IMR-90 (cell line): ENCODE measurements at places on chromosomes 1 and 21. TPM values are rescaled to one million over a fixed set of nuclear protein-coding genes. Genes with fewer than 3 reads are reported as not detected.
A peak's percentile ranks its signal among the peaks of the same experiment; 100 is the strongest.

GRCh38 chr1:58456470-58456869 lies 90.1 kb downstream of the OMA1 start:
- peak; percentile 54 for DNase-seq

DNA sequence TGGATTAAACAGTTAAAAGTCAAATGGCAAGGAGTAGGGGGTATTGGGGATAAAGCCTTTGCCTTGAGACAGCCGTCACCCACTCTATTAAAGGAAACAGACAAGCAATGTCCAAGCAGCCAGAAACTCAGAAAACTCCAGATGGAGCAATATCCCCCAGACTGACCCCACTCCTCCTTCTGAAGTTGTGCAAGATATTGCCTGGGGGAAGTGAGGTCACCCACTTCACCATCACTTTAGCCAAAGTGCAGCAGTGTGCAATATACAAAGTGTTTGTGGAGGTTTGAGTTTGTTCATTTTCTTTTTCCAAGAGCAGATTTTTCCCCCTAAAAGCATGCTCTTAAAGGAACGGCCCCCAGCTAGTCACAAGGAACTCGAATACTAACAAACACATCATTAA lies 125.1 kb downstream of the ETS2 start:
- peak; percentile 74 for DNase-seq

DNA sequence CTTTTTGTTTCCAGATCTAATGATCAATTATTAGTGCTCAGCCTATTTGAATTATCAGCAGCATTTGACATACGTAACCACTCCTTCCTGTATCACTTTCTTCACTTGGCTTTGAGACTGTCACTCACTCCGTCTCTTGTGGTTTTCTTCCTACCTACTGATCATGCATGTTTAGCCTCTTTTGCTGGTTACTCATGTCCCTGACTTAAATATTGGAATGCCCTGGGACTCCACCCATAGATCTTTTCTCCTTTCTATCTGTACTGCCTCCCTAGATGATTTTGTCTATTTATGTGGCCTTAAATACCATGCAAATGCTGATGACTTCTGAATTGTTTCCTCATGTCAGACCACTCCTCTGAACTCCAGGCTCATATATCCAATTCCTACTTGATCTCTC lies 57.7 kb upstream of the PDE4B start:
- DNase-seq: peak; percentile 7

GRCh38 chr1:27974417-27974781 lies 14.6 kb downstream of the XKR8 start:
- no peak for DNase-seq

DNA sequence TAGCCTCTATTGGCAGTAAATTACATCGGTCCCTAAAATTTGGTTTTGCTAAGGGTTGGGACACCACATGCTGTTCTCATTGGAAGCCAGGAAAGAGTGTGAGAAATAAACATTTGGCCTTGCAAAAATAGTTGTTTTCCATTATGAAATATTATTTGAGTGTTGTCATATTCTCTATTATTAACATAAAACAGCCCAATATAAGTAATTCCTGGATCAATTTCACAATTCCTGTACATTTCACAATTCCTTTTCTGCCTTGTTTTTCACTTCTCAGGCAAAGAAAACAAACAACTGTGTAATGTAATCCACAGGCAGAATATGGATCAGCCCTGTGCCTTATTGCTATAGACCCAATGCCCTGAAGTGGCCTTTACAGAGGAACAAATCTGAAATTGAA lies 40.5 kb downstream of the C1orf87 start:
- no peak for DNase-seq

GRCh38 chr1:41360074-41360785 lies 1.0 kb upstream of the FOXO6 start:
- no peak for DNase-seq

DNA sequence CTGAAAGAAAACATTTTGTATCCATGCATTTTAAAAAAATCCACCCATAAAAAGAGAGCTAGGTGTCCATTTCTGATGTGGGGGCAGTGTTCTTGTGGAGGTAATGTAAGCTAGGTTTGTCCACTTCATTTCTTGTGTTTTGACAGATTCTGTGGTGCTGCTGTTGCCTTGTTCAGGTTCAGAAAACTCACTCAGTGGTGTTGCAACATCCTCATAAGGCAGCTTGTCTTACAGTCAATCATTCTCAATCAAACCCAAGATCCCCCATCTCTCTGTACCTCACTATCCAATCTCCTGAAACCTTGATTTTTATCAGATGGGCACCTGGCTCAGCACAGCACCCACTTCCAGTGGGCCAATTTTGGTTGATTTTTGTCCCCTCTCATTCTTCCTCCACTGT lies 94.1 kb downstream of the TENT5C start:
- DNase-seq: no peak

- peak; percentile 49 for DNase-seq
Measured at GRCh38 chr1:35030756-35031446, 844 bp downstream of the ZMYM6 start.

GRCh38 chr21:36701756-36702621 lies 3.1 kb downstream of the SIM2 start:
- DNase-seq: peak; percentile 64

The PGLYRP3 gene
- total RNA-seq: not detected in 2 replicates

DNA sequence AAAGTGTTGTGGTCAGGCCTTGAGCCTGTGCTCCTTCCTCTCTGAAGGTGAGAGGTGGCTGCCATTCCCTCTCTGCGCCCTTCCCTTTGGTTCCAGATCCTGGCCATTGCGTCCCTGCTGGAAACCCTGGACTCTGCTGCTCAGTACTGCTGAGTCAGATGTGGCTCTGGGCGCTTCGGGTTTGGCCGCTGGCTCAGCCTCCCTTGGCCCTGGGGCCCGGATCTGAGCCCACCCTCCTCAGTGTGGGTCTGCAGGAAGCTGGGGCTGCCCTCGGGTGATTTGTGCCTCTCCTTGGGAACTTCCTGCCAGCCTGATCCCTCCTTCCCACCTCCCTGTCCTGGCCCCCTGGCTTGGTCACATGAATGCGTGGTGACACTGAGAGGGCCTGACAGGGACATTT lies 32.2 kb downstream of the QSOX1 start:
- DNase-seq: no peak

- DNase-seq: no peak
Measured at GRCh38 chr1:82065916-82066315, 265.2 kb downstream of the ADGRL2 start.

DNA sequence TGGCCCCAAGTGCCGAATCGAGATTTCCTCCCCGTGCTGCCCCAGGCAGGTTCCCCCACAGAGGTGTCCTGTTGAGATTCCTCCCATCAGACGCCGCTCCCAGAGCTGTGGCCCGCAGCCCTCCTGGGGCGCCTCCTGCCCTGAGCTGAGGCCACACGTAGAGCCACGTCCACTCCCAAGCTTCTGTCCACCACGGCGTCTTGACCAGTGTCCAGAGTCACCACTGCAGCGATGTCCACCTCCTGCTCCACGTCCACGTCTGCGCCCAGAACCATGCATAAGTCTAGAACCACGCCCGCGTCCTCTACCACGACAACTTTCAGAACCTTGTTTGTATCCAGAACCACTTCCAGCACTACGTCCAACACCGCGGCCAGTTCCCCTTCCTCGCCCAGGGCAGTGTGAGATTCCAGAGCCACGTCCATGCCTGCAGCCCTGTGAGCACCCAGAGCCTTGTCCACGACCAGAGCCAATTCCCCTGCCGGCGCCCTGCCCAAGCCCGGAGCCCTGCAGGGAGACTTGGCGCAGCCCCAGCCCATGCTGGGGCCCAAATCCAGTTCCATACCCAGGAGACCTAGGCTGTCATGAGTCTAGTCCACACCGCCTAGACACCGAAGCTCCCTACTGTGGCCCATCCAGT lies 2.8 kb downstream of the KPRP start:
- no peak for DNase-seq

- DNase-seq: no peak
Measured at GRCh38 chr1:197234581-197234980, 33.5 kb upstream of the CRB1 start.

DNA sequence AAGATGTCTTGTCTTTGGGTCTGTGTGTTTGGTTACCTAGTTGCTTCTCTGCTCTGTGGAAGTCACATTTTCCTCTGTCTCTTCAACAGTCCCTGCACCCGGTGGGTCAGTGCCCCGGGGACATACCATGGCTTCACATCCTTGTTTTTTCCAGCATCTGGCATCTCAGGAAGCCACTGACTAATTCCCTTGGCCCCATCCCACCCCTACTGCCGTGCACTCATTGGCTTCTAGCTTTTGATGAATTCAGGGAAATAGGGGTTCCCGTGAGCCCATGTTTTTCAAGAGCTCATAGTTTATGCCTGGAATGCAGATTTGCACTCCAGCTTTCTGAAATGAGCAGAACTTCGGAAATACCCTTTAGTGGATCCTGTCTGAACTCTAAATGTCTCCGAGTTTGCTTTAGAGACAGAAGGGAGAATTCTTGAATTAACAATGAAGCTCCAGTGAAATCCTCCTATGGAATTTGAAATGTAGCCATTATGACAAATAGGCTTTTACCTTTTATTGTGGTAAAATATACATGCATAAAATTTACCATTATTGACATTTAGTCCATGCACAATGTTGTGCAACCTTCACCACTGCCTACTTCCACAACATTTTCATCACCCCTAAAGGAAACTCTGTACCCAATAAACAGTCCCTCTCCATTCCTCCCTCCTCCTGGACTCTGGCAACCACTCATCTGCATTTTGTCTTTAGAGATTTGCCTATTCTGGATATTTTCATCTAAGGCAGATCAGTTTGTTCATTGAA lies 67.5 kb downstream of the CLIC6 start:
- peak; percentile 44 for DNase-seq

GRCh38 chr1:15578921-15579682 lies 5.7 kb downstream of the AGMAT start:
- no peak for DNase-seq

- no peak for DNase-seq
Measured at GRCh38 chr1:169452921-169453320, 25.6 kb upstream of the CCDC181 start.

The SPATA1 gene
- total RNA-seq: under 0.01 and 0.56 TPM in 2 replicates

- DNase-seq: peak; percentile 53
Measured at GRCh38 chr1:109379422-109379821, 18.3 kb downstream of the SORT1 start.

DNA sequence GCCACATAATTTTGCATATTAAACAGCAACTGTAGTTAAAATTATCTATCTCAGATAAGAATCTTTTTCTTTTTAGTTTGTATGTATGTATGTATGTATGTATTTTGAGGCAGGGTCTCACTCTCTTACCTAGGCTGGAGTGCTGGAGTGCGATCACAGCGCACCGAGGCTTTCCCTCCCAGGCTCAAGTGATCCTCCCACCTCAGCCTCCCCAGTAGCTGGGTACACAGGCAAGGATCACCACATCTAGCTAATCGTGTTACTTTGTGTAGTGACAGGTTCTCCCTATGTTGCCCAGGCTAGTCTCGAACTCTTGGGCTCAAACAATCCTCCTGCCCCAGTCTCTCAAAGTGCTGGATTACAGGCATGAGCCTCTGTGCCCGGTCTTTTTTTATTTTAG lies 30.5 kb upstream of the PUM1 start:
- DNase-seq: no peak

DNA sequence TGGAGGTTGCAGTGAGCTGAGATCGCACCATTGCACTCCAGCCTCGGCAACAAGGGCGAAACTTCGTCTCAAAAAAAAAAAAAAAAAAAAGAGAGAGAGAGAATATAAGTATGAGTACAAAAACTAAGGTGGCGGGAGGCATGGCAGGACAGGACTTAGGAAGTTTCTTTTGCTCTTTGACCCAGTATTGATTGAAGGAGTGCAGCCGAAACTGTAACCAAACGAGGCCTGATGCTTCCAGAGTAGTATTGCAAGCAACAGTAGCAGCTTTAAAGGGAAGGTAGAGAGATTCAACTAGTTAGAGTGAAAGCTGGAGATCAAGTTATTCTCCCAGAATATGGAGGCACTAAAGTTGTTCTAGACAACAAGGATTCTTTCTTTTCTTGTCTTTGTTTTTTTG lies 99.2 kb upstream of the CASZ1 start:
- no peak for DNase-seq

- no peak for DNase-seq
Measured at GRCh38 chr1:35914717-35915116, 16.2 kb upstream of the AGO3 start.

The LPAR3 gene
- total RNA-seq: 0.18 and 0.28 TPM in 2 replicates

The CYP4A11 gene
- total RNA-seq: not detected in 2 replicates

- no peak for DNase-seq
Measured at GRCh38 chr21:38474796-38475195, 23.5 kb downstream of the ERG start.

The MRPS14 gene
- total RNA-seq: 22.0 and 24.4 TPM in 2 replicates

- no peak for DNase-seq
Measured at GRCh38 chr1:37495875-37496274, 18.7 kb downstream of the MEAF6 start.

GRCh38 chr1:200896531-200897196 lies 2.0 kb downstream of the INAVA start:
- no peak for DNase-seq

DNA sequence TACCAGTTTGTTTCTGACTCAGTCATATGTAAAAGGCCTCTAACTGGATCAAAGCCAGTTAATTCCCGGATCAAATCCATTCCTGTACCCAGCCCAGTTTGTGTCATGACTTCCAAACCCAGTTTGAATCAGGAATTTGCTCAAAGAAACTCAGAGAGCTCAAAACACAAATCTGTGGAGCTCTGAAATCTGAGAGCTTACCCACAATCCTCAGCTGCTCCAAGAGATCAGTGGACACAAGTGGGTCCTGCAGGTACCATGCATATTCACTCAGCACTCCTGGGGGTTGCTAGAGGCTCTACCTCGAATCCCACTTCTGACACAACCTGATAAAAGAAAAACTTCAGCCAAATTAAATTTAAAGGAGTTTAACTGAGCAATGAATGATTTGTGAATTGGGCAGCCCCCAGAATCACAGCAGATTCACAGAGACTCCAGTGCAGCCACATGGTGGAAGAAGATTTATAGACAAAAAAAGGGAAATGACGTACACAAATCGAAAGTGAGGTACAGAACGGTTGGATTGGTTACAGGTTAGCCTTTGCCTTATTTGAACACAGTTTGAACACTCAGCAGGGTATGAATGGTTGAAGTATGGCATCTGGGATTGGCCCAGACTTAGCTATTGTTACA lies 11.9 kb upstream of the MRPL55 start:
- DNase-seq: peak; percentile 26

DNA sequence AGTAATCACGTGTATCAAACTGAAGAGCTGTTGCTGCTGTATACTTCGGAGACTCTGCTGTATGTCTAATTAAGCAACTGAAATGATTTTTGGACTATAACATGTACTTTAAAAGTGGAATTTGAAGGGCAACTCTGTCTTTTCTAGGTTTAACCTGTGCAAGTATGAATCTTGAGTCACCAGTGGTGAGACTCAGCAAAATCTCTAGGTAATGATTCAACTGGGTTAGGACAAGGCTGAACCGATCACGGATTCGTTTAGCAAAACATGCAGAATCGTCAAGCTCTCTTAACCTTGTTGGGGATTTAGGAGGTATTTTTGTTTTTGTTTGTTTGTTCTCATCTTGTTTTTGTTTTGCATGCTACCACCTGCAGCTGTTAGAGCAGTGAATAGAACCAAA lies 149.6 kb downstream of the CYYR1 start:
- DNase-seq: no peak

The S100A3 gene
- total RNA-seq: 1.4 and 2.9 TPM in 2 replicates

GRCh38 chr1:236343246-236343870 lies 50.7 kb upstream of the EDARADD start:
- no peak for DNase-seq
